Left renal pelvis (tissue), 4 donors: ENCODE measurements at places on chromosomes 16 and 17. TPM values are rescaled to one million over a fixed set of nuclear protein-coding genes. Genes with fewer than 3 reads are reported as not detected.

GRCh38 chr16:19460397-19460796 is 42.7 kb downstream of the TMC5 start:
- DNase-seq, result no peak

- no peak for DNase-seq
Measured at GRCh38 chr16:27792486-27793248, 242.7 kb downstream of the KATNIP start.

DNA sequence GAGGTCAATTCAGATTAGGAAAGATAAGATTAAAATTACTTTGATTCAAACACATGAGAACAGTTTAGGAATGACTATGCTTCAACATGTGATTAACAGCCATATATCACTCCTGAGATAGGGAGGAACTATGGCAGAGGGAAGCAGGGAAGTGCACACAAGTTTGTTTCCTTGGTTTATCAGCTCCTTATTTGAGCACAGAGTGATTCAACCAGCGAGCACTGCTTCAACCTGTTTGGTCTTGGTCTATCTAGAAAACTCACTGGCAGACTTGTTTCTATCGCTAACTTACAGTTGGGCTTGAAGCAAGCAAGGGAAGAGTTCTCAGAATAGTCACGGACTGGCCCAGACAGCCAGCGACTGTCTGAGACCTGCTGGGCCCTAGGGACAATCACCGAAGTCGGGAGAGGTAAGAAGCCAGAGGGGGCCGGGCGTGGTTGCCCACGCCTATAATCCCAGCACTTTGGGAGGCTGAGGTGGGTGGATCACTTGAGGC is 23.5 kb downstream of the TUBG1 start:
- no peak for DNase-seq

GRCh38 chr16:64589836-64590235 is 532.0 kb downstream of the CDH11 start:
- DNase-seq, result no peak

DNA sequence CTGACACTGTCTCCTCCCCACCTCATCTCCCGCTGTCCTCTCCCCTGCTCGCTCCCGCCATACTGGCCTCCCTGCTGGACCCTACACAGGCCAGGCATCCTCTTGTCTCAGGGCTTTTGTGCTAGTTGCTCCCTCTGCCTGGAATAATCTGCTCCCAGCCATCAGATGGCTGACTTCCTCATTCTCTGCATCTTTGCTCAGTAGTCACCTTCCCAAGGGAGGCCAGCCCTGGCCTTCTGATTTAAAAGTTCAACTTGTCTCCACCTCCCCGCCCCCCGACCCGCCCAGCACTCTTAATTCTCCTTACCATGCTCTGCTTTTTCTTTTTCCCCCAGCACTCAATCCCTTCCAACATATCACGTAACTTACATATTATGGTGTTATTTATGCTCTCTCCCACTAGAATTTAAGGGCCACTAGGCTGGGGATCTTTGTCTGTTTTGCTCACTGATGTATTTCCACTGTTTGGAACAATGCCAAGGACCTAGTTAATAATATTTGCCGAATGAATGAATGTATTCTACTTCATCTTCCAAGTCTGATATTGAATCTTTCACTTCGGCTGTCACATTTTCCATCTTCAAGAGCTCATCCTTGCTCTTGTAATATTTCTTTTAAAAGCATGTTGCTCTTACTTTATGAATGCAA is 178.3 kb downstream of the CDK5R1 start:
- no peak for DNase-seq

DNA sequence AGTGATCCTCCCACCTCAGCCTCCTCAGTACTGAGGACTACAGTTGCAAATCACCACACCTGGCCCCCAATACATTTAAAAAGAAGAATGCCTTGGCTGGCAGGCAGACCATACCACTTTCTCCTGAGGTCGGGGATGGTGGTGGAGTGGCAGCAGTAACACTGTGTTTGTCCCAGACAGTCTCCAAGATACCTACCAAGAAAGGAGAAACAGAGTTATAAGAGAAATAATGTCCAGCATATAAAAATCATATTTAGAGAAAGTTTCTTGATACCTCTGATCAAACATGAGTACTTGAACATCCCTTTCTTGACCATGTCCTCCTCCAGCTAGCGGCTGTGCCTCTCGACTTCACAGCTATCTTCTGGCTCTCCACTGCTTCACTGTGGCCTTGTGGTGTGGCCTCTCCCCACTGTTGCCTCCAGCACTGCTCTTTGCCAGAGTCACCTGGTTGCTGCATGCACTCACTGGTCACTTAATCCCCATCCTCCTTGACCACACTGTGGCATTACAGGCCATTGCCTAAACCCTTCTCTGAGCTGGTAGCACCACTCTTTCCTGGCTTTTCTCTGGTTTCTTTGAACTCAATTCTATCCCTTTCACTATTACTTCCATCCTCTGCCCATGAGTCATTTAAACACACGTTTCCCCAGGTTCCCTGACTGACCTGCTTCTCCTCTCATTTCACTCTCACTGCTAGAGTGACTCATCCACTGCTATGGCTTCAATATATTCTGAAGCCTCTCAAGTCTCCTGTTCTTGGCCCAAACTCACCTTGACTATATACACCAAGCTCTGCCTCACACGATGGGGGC is 45.2 kb downstream of the XPO6 start:
- DNase-seq, result no peak

DNA sequence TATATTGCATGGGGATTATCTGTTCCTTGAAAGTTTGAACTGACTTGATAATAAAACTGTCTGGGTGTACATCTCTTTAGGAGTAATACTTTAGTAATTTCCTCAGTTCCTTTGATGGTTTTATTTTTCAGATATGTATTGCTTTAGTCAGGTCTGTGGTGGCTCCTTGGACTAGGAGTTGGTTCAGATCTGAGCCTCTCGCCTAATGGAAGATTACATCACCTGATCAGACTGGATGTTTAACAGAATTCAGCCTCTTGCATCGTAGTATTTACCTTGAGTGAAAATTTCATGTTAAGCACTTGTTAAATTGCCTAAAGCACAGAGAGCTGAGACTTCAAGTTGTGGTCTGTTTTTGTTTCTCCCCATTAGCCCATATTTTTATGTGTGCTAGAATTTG is 267.3 kb downstream of the MAP2K4 start:
- no peak for DNase-seq

DNA sequence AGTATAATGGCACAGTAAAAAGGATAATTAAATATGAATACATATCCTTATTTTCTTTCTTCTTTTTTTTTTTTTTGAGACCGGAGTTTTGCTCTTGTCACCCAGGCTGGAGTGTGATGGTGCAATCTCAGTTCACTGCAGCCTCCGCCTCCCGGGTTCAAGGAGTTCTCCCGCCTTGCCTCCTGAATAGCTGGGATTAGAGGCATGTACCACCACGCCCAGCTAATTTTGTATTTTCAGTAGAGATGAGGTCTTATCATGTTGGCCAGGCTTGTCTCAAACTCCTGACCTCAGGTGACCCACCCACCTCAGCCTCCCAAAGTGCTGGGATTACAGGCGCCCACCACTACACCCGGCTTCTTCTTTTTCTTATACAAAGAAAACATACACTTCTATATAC is 12.0 kb downstream of the GABARAPL2 start:
- no peak for DNase-seq

GRCh38 chr17:63282455-63282854 is 163.7 kb downstream of the CYB561 start:
- no peak for DNase-seq

The PROCA1 gene
- polyA plus RNA-seq, result 7.5 TPM

The AHSP gene
- polyA plus RNA-seq, result 3.0 TPM

DNA sequence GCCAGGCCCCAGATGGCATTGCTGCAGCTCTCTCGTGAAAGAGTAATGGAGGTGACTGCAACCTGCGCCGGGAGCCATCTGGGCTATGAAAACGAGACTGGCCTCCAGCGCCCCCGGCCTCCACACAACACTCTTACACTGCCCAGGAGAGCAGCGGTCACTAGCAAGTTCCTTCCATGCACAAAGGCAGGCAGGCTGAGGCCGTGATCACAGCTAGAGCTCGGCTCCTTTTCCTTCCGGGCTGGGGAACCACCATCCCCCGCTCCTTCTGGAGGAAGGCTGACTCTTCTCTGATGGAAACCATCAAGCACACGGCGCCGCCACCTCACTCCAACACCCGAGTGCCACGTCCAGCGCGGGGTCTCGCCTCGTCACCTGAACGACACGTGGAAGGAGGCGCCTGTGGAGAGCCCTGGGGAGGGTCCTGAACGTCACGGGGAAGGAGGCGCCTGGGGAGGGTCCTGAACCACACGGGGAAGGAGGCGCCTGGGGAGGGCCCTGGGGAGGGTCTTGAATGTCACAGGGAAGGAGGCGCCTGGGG is 61.9 kb downstream of the KLHDC4 start:
- DNase-seq, result no peak

DNA sequence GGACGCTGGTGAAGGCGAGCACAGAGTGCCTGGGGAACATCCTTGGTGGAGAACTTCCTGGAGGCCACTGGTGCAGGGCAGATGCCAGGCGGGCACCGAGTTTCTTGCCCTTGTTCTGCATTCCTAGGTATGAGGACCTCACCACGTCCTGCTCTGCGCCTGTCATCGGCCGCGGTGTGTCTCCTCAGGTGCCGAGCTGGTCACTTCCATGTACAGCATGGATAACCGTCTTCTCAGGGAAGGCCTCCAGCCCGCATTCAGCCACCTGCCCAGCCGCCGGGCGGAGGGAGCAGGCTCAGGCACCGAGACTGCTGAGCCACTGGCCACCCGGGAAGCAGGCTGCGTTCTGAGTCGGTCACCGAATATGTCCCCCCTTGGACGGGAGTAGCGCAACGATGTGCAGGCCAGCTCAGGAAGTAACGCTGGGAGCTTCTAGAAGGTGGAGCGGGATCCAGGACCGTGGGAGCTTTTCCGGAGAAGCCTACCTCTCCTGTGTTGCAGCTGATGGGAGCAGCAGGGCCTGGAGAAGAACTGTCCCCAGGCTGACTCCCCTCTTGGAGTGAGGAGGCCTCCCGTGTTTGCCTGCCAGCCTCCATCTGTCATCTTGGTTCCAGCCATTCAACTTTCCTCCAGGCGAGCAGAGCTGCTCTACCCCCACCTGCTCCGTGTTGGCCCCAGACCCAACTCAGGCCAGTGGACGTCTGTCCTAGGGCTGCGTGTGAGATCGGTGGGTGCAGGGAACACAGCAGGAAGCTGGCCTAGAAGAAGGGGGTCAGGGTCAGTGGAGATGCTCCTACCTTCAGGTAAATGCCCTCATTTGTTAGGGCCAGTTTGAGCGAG is 2.1 kb upstream of the BAIAP2 start:
- DNase-seq, result no peak

The TPSD1 gene
- polyA plus RNA-seq, result not detected

GRCh38 chr16:48999044-48999443 is 282.6 kb downstream of the CBLN1 start:
- DNase-seq, result no peak

DNA sequence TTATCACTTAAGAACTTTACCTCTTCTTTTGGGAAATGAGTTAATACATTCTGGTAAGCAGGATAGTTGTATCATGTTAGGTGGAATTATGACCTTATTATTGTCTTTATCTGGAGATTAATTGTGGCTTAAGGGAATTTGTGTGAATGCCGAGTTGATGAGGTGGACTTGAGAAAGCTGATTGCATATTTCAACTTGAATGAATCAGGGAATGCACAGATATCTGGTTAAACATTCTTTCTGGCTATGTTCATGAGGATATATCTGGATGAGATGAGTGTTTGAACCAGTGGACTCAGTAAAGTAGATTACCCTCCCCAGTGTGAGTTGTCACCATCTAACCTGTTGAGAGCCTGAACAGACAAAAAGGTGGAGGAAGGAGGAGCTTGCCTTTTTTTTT is 326.1 kb upstream of the GOT2 start:
- no peak for DNase-seq

The TBC1D3I gene
- not detected for polyA plus RNA-seq

The JMJD6 gene
- polyA plus RNA-seq, result 29.1 TPM

The SALL1 gene
- 113 TPM for polyA plus RNA-seq

DNA sequence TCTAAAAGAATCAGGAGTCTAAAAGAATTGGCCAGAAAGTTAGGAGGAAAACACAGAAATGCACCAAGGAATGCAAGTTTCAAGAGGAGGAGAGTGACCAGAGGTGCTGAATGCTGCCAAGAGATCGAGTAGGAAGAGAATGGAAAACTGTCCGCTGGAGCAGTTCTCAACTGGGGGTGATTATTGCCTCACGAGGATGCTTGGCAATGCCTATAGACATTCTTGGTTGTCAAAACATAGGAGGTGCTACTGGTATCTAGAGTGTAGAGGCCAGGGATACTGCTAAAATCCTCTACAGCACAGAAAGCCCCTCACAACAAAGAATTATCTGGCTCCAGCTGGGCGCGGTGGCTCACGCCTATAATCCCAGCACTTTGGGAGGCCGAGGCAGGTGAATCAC is 82.1 kb upstream of the NOL11 start:
- DNase-seq, result no peak

GRCh38 chr16:74623214-74623838 is 16.4 kb upstream of the GLG1 start:
- DNase-seq, result no peak

DNA sequence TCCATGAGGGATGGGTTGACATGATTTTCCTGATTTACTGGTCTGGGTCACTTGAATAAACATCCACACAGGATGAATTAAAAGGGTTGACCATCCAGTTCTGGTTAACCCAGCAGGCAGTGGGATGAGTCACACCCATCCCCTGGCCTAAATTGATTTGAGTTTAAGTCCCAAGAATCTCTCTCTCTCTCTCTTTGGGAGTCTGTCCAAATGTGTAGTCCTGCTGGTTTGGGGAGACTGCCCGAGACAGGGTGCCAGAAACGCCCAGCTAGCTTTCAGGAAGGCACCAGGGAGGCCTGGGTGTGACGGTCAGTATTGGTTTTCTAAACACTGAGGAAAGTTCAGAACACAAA is 38.8 kb downstream of the SCPEP1 start:
- DNase-seq, result no peak

GRCh38 chr16:2474877-2475412 is at the start of gene TBC1D24:
TSS of gene TBC1D24 (plus strand) at chr16:2475127. CDS start at chr16:2496149, 21,022 bp downstream.
- DNase-seq, result peak; percentile 77

- DNase-seq, result no peak
Measured at GRCh38 chr16:88882358-88883030, 16.0 kb upstream of the PABPN1L start.

The TBC1D3H gene
- polyA plus RNA-seq, result not detected

- peak; percentile 75 for DNase-seq
Measured at GRCh38 chr17:57548421-57549410, 196.4 kb downstream of the CCDC182 start.

GRCh38 chr17:9890124-9890523 is 14.9 kb downstream of the RCVRN start:
- no peak for DNase-seq

- no peak for DNase-seq
Measured at GRCh38 chr16:84874553-84874952, 54.8 kb downstream of the CRISPLD2 start.
